Common myeloid progenitor, CD34-positive (primary cell): ENCODE measurements at places on chromosomes 11 and 22.

- no peak for DNase-seq
Observed at GRCh38 chr11:643366-643765, 6.3 kb downstream of the DRD4 start.

DNA sequence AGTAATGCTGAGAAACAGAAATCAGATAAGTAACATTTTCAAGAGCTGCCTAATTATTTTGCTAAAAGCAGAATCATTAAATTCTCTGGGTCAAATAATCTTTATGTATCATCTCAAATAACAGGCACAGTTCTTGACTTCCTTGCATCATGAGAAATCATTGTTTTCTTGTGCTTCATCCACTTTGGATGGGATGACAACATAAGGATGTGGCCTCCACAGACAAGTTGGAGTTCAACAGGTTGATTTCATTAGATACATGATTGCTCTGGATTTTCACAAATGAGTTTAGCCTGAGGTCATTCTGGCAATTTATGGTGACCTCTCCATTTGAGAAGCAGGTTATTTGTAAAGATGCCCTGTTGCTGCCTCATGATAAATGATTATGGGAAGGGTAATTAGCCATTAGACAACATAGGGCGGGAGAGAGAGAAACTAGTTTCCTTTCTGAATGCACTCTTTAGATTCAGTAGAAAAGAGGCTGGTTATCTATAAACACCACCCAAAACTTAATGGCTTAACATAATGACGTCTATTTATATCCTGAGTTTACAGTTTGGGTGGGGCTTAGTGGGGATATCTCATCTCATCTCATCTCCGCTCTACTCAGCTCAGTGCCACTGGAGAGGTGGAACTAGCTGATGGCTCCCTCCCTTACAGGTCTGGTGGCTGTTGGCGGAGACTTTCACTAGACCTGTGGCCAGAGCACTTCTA lies 35.0 kb upstream of the ADORA2A start:
- no peak for DNase-seq

DNA sequence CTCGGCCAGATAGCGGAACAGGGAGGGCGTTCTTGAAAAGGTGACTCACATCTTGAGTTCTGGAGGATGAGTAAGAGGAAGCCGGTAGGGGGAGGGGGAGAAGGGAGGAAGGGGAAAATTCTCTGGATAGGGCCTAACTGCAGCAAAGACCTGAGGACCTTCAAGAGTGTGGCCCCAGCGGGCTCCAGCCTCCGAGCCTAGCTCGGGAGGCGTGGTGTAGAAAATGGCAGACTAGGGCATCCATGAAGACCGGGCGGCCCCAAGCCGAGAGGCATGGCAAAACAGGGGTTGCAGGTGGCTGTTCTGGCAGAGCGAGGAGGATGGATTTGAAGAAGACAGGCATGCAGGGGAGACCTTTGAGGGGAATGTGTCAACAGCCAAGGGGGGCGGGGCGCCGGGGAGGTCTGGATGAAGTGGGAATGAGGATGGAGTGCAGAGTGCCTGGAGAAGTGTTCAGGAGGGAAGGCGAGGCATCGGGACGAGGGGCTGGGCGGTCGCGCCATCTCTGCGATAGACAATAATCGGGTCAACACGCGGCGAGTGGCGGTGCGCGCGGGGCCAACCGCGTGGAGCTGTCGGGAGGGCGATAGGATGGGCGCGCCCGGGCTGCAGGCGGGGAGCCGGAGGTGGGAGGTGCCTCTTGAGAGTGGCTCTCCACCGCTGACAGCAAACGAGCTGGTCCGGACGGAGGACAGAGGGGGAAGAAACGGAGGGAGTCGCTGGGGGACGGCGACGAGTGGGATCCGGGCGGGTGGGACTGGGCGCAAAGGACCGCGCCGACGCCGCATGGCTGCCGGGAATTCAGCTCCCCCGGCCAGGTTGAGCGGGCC lies 40.0 kb upstream of the CREB3L1 start:
- peak; percentile 68 for DNase-seq

- DNase-seq, result no peak
Observed at GRCh38 chr11:133929401-133930052, 27.2 kb downstream of the IGSF9B start.

DNA sequence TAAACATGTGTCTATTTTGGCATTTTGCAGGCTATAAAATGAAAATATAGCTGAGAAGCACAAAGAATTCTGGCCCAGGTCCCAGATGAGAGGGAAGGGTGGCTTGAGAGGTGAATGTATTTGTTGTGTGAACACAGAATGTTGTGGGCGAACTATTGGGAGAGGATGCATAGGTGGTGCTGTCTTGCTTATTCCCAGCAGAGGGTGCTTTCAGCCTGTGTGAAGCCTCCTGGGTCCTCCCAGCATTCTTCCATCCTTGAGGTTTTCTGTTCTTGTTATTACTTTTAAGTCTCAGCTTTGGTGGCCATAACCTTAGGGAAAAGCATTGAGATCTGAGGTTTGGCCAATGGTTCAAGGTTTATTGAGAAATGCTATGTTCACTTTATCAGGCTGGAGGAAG lies 108.7 kb upstream of the SNX19 start:
- DNase-seq, result no peak

- DNase-seq, result no peak
Observed at GRCh38 chr11:32334822-32335221, 100.5 kb downstream of the WT1 start.

DNA sequence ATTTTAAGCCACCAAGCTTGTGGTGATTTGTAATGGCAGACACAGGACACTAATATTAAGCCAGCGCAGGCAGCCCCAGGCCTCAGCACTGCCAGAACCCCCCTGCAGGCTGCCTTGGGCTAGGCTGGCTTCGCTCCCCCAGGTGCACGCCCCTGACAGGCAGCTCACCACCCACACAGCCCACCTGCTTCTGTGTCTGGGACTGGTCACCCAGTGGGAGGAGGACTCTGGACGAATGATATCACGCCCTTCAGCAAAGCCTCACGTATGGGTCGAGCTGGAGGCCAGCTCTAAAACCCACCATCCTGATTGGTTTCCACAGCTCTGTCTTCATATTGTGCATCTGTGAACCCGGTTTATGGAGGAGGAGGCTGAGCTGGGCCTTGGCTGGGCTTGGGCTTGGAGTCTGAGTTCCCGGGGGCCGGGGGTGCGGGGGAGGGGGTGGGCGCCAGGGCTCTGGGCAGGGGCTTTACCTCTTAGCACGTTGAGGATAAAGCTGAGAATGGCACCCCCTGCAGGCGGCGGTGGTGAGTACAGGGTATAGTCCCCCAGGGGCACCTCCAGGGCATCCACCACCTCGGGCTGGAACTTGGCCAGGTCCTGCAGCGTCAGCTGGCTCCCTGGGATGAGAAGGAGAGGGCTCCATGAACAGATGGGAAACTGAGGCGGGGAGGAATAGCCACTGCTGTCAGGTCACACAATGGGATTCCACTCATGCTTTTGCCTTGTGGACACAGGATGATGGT lies 13.8 kb downstream of the GGT5 start:
- peak; percentile 70 for DNase-seq
